Fibroblast of skin of scalp (primary cell): ENCODE measurements at places on chromosomes 12 and 14.

- peak; percentile 6 for DNase-seq
Observed at GRCh38 chr12:22800332-22800731, 175.4 kb downstream of the ETNK1 start.

GRCh38 chr12:30828686-30829085 lies 73.9 kb upstream of the CAPRIN2 start:
- no peak for DNase-seq

DNA sequence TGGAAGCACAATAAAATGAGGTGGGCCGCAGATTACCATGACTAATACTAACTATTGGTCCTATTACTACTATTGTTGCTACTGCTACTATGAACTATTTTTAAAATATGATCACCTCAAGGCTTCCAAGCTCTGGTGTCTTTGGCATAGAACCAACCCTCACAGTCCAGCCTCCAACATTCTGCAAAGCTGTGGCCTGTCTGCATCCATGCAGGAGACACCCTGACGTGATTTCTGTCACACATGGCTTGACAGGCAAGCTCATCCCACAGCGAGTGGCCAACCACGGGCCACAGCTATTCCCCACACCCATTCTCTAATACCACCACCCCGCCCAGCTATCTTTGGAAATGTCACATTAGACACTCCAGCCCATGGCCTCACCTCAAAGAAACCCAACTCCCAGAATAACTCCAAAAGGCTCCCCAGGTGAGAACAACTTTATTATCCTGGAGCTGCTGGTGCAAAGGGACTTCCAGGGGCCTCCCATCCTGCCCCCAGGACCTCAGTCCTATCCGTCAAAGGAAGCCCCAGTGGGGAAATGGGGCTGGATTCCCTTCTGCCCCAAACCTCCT lies 14.4 kb downstream of the ISCU start:
- peak; percentile 93 for DNase-seq

- DNase-seq, result no peak
Observed at GRCh38 chr12:20366776-20367409, 1.4 kb upstream of the PDE3A start.

DNA sequence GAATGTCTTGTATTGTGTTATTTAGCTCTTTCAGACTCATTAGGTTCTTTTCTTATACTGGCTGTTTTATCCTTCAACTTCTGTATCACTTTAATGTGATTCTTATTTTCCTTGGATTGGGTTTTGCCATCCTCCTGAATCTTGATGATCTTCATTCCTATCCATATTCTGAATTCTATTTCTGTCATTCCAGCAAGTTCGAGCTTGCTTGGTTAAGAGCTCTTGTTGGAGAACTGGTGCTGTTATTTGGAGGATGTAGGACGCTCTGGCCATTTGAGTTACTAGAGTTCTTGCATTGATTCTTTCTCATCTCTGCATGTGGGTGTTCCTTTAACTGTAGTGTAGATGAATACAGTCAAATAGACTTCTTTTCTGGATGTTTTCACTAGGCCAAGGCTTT lies 142.3 kb upstream of the SLC38A2 start:
- DNase-seq, result no peak

GRCh38 chr12:132360410-132360809 lies 31.0 kb upstream of the GALNT9 start:
- no peak for DNase-seq

DNA sequence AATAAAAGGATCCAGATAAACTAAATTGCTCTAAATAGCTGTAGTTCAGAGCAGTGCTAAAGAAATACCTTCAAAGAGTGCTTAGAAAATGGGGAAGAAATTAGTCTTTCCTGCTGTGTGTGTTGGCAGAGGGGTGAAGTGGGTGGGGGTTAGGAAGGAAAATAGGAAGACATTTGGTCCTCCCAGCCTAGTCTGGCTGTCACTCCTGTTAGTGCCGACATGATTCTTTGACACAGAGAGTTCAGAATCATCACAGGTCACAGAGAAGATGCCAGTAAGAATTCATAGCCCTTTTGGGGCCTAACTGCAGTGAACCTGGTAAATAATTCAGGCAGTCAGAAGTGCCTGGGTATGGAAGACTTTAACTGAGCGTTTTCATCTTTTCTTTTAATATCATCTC lies 74.8 kb downstream of the FLRT2 start:
- no peak for DNase-seq

DNA sequence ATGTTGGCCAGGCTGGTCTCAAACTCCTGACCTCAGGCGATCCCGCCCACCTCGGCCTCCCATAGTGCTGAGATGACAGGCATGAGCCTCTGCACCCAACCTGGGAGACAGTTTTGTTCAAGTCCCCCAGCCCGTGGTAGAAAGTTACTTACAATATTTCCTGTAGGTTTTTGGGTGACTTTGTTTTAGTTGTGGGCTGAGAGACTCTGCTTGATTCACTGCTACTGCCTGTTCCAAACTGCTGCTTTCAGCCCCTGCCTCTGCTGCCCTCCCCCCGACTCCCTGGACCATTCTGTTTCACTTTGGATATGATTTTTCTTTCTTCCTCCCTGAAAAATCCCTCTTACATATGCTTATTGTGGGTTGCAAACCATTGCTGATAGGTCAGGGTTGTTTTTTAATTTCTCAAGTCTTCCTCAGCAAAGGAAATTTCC lies 13.4 kb upstream of the PCNX1 start:
- DNase-seq, result no peak

- no peak for DNase-seq
Observed at GRCh38 chr12:116048879-116049278, 228.6 kb downstream of the MED13L start.

DNA sequence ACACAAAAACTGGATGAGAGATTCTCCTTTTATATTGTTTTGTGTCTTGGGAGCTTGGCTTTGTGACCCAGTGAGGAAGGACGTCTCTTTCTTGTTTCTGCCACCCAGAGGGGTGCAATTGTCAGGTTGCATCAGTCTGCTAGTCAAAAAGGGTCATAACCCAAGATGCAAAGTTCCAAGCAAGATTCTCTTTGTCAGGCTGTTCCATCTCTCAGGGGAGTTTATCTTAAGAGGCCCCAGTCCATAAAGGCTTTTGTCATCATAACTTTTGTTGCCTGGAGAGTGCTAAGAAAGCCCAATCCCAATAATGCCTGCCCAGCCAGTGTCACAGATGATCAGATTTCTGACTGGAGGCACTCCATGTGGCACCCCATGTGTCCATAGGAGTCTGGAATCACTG lies 444.9 kb downstream of the TRHDE start:
- no peak for DNase-seq

- no peak for DNase-seq
Observed at GRCh38 chr14:60970146-60970545, 10.7 kb downstream of the TRMT5 start.

DNA sequence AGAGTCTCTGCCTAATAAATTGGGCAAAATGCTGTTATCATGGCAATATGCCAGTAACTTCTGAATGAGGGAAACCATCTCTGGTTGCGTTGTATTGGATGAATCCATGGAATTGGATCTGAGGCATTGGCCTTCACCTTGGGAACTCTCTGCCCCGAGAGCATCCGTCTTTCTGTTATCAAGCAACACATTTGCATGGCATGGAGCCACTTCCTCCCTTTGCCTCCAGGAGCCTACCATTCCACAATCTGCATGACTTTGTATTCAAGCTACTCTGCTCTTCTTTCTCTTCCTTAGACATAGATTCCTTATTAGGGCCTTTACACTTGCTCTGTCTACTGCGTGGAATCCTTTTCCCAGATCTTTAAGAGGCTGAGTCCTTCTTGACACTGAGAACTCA lies 57.2 kb downstream of the RIC8B start:
- no peak for DNase-seq

DNA sequence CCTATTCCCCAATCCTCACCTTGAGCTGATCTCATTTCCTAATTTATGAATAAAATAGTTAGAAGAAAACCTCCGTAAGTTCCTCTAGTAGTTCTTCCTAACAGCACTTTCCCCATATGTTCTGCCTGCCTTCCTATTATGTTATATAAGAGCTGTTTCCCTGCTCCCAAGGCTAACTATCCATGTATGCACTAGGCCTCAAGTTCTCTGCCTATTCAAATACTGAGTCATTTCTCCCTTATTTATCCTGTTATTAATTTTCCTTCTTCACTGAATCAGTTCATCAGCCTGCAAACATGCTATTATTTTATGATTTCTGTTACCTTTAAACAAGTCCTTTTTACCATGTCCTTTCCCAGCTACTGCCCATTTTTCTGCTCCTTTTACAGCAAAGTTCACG lies 164.1 kb downstream of the EPS8 start:
- DNase-seq, result no peak

DNA sequence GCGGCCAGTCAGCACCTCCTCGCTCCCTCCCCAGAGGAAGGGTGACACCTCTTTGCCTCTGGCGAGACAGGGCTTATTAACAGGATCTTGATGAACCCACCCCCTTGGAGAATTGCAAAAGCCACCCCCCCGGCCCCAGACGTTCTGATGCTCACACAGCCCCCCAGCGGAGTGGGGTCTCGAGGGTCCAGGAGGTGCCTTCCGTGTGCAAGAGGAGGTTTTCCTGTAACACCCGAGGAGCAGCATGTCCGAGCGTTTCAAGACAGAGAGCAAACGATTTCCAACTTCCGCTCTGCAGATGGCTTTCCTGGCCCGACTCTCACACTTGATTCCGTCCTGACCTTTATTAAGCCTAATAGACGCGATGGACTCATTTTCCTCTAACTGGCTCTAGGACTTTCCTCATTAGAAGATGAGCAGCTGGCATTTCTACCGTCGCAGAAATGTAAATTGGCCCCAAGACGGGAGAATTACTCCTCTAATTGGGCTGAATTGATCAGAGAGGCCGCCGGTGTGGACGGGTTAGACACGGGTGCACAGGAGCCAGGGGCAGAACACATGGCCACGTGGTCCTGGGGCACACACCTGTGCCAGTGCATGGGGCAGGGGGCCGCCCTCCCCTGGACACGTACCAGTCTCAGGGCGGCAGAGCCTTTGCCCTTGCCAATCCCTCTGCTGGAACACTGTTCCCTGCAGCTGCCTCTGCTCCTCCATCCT lies 84.4 kb downstream of the NOC4L start:
- DNase-seq, result no peak

DNA sequence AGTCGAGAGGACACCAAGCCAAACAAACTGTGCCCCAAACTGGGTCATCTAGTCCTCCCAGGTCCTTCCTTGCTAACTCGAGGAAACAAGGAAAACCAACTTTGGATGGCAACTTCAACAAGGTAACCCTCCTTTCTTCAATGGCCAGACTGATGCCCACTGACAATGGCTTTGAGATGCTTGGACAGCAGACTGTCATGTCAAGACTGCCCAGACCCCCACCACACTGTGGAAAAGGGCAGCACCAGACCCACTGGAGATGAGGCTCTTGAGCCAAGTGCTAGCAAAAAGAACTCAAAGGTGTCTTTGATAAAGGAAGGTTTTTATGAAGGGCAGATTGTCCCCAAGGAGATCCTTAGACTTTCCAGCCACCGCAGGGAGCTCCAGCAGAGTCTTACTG lies 9.0 kb upstream of the CDH24 start:
- no peak for DNase-seq

DNA sequence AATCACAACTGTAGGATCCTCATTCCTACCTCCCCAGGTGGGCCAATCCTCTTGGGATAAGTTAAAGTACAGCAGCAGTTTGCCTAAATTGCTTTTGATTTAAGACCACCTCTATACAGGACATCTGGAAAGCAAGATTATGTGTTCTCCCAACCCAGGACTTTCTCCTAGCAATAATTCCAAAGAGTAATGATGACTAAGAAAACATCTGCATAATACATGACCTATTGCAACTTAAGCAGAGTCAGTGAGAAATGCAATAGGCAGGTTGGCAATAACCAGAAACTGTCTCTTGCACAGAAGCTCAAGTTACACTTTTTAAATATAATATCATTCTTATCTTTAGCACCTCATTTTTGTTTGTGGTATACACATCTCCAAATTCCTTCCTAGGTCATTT lies 275.4 kb downstream of the TRHDE start:
- DNase-seq, result peak; percentile 4

DNA sequence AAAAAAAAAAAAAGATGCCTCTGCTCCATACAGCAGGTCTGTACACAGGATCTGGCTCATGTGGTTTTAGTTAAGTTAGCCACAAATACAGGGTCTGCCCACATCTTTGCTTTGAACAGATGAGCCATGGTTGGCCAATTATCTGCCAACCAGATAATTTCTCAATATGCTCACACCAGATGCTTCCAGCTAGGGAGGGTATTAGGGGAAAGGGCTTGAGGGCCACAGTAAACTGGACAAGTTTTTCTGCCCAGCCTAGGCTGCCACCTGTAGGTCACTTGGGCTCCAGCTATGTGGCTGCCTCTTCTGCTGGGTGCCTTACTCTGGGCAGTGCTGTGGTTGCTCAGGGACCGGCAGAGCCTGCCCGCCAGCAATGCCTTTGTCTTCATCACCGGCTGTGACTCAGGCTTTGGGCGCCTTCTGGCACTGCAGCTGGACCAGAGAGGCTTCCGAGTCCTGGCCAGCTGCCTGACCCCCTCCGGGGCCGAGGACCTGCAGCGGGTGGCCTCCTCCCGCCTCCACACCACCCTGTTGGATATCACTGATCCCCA lies 776 bp downstream of the RDH5 start:
- peak; percentile 86 for DNase-seq

GRCh38 chr14:48582938-48583337 lies 907.5 kb upstream of the MDGA2 start:
- DNase-seq, result no peak

DNA sequence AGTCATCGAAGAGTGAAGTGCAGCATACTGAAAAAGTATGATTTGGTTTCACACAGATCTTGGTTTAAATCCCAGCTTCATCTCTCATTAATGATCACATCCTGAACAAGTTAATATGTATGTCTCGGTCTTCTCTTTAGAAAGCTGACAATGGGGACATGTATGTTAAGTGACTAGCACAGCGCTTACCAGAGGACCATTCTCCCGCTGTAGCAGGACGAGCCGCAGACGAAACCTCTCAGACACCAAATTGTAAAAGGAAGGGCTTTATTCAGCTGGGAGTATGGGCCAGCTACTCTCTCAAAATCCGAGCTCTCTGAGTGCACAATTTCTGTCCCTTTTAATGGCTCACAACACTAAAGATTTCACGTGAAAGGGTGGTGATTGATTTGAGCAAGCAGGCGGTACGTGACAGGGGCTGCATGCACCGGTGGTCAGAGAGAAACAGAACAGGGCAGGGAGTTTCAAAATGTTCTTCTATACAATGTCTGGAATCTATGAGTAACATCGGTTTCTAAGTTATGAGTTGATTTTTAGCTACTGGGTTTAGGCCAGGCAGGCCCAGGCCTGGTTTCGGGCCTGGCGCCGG lies 682.4 kb downstream of the DIO2 start:
- DNase-seq, result no peak

DNA sequence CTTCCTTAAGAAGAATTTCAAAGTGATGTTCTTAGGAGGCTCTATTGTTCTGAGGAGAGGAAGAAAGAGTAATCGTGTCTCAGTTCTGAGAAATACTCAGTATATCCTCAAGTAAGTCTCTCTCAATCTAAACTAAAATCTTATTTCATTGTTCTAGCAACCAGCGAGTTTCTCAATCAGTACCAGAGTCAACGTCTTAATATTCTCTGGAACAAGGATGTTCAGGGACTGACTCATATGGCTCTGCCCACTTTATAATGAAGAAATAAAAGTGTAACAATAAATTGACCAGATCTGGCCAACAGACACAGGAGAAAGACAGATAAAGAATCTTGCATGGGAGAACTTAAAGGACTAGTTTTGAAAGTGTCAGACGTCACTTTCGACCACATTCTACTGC lies 469.8 kb upstream of the FLRT2 start:
- peak; percentile 63 for DNase-seq

GRCh38 chr14:93943052-93943451 lies 15.9 kb downstream of the FAM181A start:
- no peak for DNase-seq
